Stimulated activated CD4-positive, alpha-beta T cell treated with anti-CD3 and anti-CD28 coated beads, Interleukin-1b, Interleukin-23, amount 100 ng/mL, for 24 hours (primary cell): ENCODE measurements at places on chromosomes 13 and 19.

DNA sequence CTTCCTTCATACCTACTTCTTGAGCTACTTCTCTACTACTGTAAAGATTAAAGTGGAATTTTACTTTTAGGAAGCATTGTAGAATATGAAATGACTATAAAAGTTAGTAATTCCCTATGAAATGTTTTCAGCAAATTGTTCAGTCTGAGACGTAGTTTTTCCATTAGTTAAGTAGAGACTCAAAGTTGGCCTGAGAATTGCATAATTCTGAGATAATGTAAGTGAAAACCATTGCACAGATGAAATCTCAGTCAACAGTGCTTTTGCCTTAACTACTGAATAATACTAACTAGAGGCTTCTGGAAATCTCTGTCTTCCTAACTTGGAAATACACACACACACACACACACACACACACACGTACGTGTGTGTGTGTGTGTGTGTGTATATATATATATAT lies 125.9 kb downstream of the FGF14 start:
- DNase-seq: no peak

GRCh38 chr13:32857077-32857476 lies 159.1 kb upstream of the KL start:
- no peak for DNase-seq

DNA sequence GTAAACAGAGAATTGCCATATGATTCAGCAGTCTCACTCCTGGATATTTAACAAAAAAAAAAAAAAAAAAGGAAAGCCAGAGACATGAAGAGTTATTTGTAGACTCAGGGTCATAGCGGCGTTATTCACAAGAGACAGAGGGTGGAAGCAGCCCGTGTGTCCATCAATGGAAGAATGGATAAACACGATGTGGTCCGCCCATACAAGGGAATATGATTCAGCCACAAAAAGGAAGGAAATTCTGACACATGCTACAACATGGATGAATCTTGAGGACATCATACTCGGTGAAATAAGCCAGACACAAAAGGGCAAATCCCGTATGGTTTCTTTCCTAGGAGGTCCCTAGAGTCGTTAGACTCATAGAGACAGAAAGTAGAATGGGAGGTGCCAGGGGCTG lies 14.8 kb downstream of the ACSBG2 start:
- no peak for DNase-seq

DNA sequence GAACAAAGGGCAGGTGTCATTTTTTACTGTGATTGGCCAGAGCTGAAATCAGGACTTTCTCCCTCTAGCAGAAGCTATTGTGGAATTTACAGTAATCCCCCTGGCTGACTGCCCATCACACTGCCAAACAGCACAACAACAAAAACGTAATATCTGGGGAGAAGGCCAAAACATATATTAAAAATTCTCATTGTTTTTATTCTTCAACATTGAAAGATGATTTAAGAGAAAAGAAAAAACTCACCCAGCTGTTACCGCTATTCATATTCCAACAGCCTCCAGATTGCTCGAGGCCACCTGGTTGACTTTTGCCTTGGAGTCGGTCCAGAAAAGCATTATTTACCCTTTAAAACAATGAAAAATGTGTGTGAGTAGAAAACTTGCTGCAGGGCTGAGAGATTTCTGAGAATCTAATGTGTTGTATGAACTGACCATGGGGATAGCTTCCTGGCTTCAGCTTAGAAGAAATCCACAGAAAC lies 97.2 kb downstream of the EPSTI1 start:
- no peak for DNase-seq

GRCh38 chr13:112240076-112240475 lies 136.1 kb upstream of the SPACA7 start:
- DNase-seq: no peak

- no peak for DNase-seq
Observed at GRCh38 chr19:47881757-47882156, 4.4 kb downstream of the SULT2A1 start.

GRCh38 chr19:14116918-14117578 lies 514 bp downstream of the PRKACA start:
- DNase-seq: no peak

- no peak for DNase-seq
Observed at GRCh38 chr19:10898633-10899032, 27.3 kb downstream of the CARM1 start.

DNA sequence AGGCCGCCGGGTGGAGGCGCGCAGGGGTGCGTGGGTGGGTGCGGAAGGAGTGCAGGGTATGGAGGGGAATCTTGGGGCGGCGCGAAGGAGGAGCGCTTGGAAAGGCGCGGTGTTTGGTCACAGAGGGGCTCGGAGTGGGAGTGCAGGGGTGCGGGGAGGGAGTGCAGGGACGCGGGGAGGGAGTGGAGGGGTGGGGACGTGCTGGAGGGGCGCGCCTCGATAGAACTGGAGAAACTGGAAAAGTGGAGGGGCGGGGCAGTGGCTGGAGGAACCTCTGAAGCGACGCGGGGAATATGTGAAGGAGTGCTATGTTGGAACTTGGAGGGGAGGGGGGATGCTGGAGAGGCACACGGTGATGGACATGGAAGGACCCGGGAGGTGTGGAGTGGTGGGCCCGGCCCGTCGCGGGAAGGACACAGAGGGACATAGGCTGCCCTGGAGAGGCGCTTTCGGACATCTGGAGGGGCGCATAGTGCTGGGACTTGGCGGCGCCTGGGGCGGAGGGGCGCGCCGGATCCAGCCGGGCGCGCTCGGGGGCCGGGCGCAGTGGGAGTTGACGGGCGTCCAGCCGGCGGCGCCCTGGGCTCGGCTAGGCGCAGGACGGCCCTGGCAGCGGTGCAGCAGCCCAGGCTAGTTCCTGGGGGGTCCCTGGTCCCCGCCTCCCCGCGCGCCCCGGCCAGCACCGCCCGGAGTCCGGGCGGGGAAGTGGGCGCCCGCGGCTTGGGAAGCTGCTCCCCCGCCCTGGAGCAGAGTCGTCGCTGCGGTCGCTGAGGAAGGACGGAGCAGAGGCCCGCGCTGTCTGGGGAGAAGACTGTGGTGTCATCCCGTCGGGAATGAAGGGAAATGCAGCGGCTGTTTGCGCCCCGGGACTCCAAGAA lies 20.8 kb upstream of the SGCG start:
- no peak for DNase-seq

GRCh38 chr13:99265162-99265800 lies 7.1 kb upstream of the GPR18 start:
- peak; percentile 30 for DNase-seq

DNA sequence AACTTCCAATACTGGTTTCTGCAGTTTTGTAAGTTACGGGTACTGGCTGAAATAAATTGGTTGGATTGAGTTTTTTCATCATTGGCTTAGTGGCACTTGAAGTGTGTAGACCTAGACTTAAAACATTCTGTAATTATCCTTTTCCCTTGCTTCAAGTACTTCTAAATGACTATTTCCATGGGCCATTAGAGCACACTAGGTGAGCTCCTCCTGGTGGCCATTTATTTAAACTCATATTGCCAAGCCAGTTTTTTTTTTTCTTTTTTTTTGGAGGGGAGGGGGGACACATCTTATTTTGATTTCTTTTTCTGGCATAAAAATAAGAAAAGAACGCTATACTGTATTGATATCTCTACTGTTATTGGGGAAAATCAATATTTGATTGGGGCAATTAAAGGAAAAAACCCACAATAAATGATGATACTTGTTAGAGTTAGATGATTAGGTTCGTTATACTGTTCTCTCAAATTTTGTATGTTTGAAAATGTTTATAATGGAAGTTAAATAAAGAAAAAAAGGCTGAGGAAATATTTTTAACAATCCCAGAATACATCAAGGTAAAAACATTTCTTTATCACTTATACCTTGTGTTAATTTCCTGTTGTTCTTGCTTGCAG lies 82.9 kb downstream of the PDS5B start:
- DNase-seq: no peak

GRCh38 chr13:25951831-25952230 lies 100.0 kb downstream of the SHISA2 start:
- DNase-seq: no peak

DNA sequence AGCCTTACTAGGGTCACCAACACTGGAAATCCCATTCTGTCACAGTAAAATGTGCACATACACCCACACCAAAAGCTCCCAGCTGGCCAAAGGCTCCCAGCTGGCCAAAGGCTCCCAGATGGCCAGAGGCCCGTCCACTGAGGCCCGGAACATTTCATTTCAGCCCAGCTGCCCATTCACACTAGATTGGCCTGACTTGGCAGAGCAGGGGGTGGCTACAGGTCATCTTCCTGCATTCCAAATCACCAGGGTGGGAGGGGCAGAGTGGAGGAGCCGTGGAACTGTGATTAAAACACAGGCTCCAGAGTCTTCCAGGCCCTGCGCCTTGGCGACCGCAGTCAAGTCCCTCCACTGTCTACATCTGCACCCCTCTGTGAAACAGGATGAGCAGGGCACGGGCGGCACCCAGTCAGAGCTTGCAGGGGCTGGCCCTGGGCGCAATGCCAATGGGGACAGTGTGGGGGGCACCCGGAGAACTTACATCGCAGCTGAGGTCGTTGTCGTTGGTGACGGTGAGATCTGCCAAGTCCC lies 10.1 kb upstream of the PRKD2 start:
- no peak for DNase-seq

DNA sequence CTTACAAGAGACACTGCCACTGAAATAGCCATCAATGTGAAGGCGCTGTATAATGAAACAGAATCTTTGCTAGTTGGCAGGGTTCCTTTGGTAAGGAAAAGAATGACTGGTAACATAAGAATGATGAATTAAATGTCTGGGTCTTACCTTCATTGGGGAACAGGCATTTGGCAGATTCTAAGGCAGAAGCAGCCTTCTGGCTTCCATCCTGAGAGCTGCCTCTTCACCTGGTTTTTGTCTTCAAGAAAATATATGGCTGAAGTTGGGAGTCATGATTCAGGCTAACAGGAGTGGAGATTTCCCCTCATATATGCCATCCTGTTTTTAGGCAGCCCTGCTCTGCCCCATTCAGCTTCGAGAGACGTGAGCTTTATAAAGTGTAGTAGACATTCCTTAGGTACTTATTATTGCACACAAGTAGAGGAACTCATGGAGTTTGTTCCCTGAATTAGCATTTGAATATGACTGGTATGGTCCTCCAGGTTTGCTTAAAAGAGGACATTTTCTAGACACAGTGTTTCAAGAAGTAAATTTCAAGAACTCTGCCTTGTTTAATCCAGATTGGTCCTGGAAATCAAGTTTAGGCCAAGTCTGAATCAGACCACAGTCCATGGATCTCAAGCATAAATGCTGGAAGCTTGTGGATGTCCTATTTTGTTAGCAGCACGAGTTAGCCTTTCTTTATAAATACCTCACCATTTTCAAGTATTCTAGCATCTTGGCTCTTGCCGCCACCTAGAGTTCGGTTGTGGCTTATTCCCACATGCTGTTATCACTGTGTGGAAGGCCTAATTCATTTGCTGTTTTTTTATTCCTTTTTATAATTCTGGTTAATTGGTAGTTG lies 56.2 kb upstream of the AKAP11 start:
- DNase-seq: no peak

GRCh38 chr19:34926685-34927375 lies at the start of gene ZNF30:
ZNF30 (plus strand) TSS chr19:34926903; CDS start chr19:34929948, 3,045 bp downstream.
- peak; percentile 82 for DNase-seq

DNA sequence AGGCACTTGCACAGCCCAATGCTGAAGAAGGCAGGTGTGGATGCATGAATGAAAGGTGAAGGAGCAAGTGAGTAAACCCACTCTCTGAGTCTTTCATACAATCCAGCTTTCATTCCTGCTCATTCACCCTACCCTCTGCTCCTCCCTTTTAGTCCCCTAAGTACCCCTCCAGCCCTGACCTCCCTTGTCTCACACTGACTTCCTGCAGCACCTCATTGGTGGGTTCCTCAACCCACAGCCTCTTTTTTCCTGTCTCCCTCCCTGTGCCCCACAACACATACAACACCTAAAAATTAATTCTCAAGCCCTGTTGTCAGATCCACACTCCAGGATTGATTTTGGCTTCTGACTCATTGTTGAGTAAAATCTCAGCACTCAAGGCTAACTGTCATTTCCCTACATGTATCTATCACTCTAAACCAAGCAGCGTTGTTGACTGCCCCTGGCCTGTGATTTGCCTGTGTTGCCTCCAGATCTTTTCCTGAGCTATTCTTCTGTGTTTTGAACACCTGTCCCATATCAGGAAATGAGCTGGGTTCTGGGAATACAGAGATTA lies 177.3 kb upstream of the SERP2 start:
- DNase-seq: no peak

DNA sequence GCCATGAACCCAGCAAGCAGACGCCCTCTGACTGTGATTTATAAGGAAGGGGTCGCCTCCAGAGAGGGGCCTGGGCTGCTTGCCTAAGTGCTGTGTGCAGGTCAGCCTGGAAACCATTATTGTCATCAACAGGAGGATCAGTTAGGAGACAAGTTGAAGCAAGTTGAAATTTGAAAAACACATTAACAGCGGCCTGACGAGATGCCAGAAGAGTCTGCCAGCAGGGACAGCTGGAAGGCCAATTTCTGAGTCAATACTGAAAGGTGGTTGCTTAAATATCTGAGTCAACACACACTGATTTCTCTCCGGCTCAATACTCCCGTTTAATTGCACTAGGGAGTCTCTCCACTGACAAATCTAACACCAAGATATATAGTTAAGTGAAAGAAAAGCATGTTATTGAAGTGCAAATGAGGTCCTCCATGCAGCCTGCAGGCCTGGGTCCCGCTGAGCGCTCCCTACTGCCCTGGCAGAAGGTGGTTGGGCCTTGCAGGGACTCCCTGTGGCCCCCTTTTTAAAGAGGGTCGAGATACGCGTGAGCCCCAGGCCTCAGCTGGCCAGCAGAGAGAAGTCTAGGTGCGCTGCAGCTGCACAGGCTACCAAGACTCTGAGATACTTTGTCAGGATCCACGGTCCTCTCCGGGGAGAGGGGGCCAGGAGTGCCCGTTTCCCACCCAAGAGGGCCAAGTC lies 91.1 kb downstream of the RNASEH2B start:
- DNase-seq: no peak

DNA sequence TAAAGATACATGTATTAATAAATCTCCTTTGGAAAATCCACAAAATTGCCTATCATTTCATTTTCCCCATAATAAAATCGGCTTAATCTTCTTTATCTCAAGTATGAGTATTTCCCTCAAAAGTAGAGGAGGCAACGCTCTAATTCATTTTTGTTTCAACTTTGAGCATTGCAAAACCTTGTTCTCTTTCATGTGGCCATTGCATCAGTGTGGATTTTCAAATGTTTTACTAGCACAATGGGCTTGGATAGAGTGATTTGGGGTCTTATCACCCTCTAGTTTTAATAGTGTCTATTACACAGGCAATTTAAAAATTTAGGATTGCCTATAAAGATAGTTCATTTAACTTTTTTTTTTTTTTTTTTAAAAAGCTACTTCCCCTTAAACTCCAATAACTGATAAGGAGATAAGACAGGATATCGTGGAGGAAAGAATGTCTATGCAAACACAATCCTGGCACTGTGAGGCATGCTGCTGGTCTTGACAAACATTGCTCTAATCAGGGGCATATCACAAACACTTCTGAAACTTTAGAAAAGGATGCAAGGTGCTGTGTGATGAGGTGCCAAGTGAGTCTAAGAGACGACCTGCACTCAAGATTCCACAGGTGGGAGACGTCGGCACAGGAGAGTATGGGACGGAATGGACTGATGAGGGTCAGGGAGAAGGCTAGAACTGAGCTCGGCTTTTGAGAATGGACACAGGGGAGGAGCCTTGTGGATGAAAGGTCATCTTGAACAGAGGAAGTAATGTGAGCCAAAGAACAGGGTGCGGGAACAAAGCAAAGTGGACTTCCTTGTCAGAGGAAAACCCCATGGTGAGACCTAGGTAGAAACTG lies 199.7 kb downstream of the IRS2 start:
- DNase-seq: no peak

- no peak for DNase-seq
Observed at GRCh38 chr13:51006067-51006845, 96.7 kb downstream of the RNASEH2B start.
